Activated naive CD4-positive, alpha-beta T cell treated with anti-CD3 and anti-CD28 coated beads, Interleukin-2, amount 10 ng/mL, durations not matched to agents 7 days and 5 days (primary cell): ENCODE measurements at places on chromosomes 1 and 21.

DNA sequence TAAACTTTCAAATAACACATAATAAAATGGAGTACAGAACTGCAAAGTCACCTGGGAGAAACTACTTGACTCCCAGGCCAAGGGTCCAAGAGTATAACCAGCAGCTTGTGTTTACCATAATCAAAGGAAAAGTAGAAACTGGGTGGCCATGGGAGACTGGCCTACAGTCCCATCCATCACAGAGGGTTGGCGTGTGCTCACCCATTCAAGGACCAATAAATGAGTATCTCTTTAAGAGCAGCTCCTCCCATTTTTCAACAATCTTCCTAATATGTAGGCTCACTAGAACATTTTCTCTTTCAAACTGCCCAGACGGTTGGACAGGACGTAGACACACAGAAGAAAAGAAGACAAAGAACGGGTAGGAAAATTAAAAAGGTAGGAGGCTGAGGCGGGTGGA is at the start of gene FMO3:
Gene FMO3 (plus strand): TSS at position 302 of the 400 bp plus-strand sequence. CDS start 1,754 bp downstream, outside the sequence.
- no peak within 1 kb of the TSS for H3K4me3 ChIP-seq
- no peak within 1 kb of the TSS for H3K27ac ChIP-seq
- H3K4me1 ChIP-seq: no peaks in the 10 kb centered on the region
- no peaks in the 10 kb centered on the region for H3K36me3 ChIP-seq

- no peak overlapping the region for H3K27ac ChIP-seq
- H3K27me3 ChIP-seq: peaks cover 4% of the 10 kb centered on the region
- H3K4me3 ChIP-seq: no peak overlapping the region
- H3K36me3 ChIP-seq: no peaks in the 10 kb centered on the region
- H3K4me1 ChIP-seq: no peaks in the 10 kb centered on the region
Observed at GRCh38 chr1:99682291-99682751, 36.4 kb downstream of the PALMD start.

GRCh38 chr1:114703242-114703641 is 7.9 kb upstream of the AMPD1 start:
- no peak overlapping the region for H3K4me3 ChIP-seq
- H3K27me3 ChIP-seq: peaks cover 7% of the 10 kb centered on the region
- H3K27ac ChIP-seq: no peak overlapping the region

DNA sequence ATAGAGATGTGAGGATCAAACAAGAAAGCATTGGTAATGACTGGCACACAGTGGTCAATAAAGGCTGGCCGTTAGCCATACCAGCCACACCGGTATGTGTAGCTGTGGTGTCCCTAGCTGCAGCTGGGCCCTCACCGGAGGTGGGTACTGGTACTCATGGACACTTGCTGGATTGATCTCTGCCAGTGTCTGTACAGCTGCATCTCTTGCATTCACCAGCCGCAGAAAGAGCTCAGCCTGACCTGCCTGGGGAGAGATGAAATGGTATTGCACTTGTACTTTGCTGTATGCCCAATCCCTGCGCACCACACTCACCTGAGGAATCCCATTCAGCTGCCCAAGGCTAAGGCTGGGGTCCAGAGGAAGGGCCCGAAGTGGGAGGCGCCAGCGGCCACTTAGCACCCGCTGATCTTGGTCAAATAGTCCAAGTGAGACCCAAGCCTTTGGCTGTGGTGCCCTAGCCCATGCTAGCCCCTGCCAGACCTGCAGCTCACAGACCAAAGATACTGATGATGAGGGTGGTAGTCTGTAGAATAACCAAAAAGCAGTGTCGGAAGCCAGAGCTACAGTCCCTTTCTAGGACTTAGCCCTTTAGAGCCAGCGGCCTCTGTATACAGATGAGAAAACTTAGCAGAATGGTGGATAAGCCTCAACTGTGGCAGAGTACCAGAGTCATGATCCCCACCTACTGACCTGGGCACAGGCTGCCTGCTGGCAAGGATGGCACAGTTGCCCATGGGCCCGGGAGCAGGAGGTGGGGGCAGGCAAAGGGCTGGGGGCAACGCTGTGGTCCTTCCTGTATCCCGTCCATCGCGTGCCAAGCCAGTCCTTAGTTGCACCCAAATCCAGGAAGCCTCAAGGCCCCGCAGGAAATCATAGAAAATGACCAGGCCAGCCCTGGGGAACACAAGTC is 3.0 kb downstream of the CCDC17 start:
- no peaks in the 10 kb centered on the region for H3K4me1 ChIP-seq
- DNase-seq: no peak

GRCh38 chr1:244326757-244327156 is 125.0 kb downstream of the ADSS2 start:
- no peak overlapping the region for H3K4me3 ChIP-seq
- no peak for DNase-seq
- H3K36me3 ChIP-seq: peaks cover 6% of the 10 kb centered on the region
